ENCODE measurements at places on chromosomes 7 and 10.

DNA sequence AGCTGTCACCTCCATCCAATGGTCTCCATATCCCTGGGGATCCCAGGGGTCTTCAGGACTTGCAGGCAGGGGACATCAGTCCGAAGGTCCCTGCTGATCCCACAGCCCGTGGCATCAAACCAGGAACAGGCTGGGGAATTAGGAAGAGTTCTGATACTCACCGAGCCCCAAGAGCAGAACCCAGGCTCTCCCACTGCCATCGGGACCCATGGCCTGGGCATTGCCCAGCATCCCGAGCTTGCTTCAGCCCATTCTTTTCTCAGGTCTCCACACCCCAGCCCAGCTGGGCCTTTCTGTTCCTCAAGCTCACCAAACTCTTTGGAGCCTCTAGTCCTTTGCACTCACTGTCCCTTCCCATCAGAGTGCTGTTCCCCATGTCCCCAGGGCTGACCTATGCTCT, 280.9 kb downstream of the GRID1 start:
- DNase-seq: no peak

DNA sequence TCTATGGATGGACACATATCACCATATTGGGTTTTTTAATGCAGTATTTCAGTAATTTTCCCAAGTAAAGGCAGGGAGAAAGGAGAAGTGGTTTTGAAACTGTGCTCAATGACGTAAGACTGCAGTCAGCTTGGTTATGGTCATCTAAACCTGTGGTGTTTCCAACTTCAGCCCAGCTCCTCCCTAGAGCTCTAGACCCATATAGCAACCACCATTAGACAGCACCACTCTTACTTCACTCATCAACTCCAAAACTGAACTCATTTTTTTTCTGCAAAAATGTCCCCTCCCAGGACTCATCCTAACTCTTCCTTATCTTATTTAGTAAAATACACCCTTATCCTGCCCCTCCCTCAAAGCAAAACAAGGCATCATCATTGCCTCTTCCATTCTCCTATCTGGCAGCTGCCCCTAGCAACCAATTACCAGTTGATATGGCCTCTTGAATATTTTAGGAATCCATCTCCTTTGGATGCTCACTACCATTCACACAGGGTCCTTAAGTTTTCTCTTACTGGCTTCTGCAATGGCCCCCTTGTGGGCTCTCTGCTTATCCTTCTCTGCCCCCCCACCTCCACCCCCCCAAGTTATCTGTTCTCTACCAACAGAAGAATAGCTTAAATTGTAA, 1.5 kb upstream of the RALA start:
- peak; percentile 76 for DNase-seq

DNA sequence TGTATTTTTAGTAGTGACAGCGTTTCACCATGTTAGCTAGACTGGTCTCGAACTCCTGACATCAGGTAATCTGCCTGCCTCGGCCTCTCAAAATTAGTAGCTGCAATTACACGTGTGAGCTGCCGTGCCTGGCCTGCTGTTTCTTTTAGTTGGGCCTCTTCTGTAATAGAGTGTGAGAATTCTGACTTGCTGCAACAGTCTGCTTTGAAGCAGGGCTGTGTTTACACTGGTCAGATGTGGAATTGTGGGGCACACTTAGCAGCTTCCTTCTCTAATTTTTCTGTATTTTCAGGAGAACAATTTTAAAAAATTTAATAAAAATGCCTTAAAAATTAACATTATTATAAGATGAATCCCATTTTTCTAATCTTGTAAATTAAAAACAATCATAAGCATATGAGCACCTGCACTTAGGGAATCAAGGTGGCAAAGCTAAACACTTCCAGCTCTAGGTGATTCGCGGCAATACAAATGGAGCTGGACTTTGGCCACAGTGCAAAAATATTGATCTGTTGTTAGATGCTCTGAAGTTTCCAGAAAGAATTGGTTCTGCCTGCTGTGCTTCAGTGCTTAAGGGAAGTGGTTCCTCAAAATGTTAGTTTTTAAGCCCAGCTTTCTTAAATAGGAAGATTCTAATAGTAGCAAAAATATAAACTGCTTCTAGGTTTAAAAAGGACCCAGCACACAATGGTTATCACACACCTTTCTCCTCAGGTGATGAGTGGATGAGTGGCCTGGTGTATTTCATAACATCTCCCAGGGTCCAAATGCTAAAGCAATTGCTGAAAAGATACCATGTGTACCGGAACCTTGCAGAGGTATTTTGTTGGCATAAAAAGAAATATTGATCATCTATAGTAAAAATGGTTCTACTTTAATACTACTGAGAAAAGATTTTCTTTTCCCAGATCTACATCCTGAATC, 63.5 kb upstream of the ATRNL1 start:
- DNase-seq: no peak

- no peak for DNase-seq
Observed at GRCh38 chr10:130769146-130770017, 542.1 kb downstream of the TCERG1L start.

GRCh38 chr7:74625446-74625845, 32.1 kb upstream of the GTF2I start:
- DNase-seq: peak; percentile 73
